OCI-LY7 (cell line): ENCODE measurements at places on chromosomes 7 and 10. TPM values are rescaled to one million over a fixed set of nuclear protein-coding genes. Genes with fewer than 3 reads are reported as not detected.

KCP gene
- total RNA-seq: 1.4 TPM in 2 replicates

GRCh38 chr7:67547183-67547907 lies 550.7 kb downstream of the TYW1 start:
- DNase-seq: no peak

- no peak for DNase-seq
Measured at GRCh38 chr7:100210805-100211204, 8.9 kb upstream of the PVRIG start.

PARD3 gene
- total RNA-seq: not detected in 2 replicates

DNA sequence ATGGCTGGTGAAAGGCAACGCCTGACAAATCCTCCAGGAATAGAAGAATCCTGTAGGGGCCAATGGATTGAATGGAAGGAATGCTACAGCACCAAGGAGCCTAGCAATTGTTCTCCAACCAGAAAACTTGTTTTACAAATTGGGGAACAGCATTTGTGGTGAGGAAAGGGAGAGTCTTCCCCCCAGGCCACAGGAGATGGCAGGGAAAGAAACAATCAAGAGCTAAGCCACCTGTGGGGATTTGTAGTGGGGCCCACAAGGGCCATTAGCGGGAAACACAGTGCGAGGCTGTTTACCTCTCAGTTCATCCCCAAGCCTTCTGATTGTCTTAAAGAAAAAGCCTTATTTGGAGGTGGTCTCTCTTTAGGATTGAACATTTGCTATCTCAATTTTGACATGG lies 48.5 kb upstream of the KCNMA1 start:
- DNase-seq: no peak

GRCh38 chr10:81978238-81978637 lies 103.2 kb downstream of the NRG3 start:
- DNase-seq: peak; percentile 25

DNA sequence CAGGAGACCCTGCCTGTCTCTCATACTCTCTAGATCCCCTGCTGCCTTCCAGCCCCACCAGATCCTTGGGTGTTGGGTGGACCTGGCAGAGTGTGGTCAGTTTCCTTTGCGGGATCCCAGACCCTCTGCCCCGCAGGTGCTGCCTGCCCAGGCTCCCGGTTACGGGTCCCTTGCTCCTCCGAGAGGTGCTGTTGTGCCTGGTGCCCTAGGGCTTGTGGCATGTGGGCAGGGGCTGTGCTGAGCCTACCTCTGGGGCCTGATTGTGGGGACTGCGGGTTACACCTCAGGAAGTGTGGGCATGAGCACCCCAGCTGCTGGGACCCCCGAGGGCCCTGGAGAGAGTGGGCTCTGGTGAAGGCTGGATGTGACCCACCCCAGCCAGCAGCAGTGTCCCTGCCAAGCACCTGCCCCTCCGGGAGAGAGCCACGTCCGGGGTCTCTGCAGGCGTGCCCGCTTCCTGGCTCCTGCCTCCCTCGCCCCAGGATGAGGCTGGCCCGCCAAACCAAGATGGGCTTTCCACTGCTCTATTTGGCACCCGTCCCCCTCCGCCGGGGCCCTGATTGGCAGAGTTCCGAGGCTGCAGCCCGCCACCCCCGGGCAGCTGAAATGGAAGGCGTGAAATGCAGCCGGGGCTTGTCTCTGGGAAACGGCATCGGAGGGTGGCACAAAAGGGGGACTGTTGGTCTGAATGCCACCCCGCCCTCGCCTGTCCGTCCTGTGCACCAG lies 17.0 kb downstream of the CLIP2 start:
- no peak for DNase-seq

GRCh38 chr7:2299131-2299829 lies 15.0 kb downstream of the SNX8 start:
- DNase-seq: peak; percentile 19

DNA sequence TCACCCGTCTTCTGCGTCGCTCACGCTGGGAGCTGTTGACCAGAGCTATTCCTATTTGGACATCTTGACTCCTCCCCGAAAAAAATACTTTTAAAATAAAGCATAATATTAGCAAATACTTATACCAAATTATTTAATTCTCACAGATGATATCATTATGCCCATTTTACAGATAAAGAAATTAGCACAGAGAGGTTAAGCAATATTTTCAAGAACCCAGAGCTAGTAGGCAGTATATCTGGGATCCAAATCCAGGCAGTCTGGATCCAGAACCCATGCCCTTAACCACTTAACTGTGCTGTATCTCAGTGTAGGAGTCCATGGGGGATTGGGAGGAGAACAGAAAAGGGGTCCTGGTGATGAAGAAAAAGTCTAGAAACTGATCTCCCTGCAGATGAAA lies 6.1 kb downstream of the IQUB start:
- DNase-seq: no peak
